ENCODE measurements at places on chromosomes 4 and X.

DNA sequence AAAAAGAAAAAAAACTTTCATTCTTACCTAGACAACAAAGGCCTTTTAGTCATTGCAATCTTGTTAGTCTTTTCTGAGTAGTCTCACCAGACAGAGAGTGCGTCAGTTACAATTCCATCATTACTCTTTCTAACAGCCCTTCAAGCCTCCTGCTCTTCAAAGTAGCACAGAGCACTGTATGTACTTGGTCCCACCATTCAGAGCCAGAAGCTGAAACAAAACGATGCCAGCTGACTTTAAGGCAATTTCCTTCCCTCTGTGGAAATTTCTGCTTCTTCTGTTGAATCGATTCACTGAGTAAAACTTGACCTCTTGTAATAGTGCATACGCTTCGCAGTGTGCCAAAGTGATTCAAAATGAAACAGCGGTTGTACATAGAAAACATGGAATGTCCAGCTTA is 57.7 kb upstream of the TENM3 start:
- DNase-seq: no peak

DNA sequence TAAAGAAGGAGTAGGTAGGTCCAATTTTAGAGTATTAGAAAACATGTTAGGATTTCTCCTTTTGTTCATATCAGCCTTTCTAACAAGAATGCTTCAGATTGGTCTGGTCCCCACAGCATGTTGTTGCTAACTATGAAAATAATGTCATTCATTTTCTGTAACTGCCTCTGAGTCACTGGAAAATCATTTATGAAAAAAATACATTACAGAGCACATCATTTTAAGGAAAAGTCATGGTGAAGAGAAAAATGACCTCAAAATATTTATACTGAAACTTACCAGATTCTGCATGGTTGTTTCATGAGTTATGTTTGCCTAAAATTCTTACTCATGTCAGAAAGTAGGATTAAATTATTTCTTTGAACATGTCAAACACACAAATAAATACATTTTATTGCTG is 35.2 kb downstream of the DTHD1 start:
- DNase-seq: no peak

DNA sequence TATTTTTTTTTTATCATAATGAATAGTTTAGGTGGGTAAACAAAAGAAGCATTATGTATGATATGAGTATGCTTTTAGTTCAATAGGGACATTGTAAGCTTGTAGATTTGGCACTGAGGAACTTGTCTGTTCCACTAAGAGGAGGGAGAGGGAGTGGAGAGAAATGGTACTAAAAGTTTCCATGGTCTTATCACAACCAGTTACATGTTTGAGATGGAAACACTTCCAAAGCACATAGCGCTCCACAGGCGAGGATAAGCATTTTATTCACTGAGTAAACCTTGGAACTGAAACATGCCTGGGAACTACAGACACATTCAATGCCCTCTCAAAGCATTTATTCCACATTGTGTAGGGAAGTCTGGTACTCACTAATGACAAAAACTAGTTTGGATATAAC is 15.5 kb downstream of the MYOZ2 start:
- DNase-seq: no peak

- DNase-seq: no peak
These were observed 2.4 kb upstream of the GPR82 start for GRCh38 chrX:41721590-41721989.

- no peak for DNase-seq
These were observed 236.0 kb upstream of the VCX3A start for GRCh38 chrX:6770936-6771335.

DNA sequence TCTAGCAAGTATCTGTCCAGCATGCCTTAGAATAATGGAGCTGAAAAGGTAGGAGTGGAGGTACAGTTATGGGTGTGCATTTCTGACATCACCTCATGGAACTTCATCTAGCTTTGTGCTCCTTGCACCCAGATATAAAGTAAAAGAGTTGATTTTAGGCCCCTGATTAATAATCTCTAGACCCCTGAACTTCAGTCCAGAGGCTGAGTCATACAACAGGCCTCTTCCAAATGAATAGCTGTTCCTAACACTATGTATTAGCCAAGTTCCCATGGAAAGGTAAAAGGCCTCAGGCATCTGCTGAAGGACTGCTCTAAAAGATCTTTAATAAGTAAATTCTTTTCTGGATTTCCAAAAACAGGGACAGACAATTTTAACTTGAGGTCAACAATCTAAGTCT is 16.2 kb downstream of the TBC1D9 start:
- DNase-seq: no peak

- peak; percentile 0 for DNase-seq
These were observed 22.8 kb upstream of the SPON2 start for GRCh38 chr4:1195109-1195671.

- no peak for DNase-seq
These were observed 34.0 kb upstream of the RASGEF1B start for GRCh38 chr4:81505726-81506125.

DNA sequence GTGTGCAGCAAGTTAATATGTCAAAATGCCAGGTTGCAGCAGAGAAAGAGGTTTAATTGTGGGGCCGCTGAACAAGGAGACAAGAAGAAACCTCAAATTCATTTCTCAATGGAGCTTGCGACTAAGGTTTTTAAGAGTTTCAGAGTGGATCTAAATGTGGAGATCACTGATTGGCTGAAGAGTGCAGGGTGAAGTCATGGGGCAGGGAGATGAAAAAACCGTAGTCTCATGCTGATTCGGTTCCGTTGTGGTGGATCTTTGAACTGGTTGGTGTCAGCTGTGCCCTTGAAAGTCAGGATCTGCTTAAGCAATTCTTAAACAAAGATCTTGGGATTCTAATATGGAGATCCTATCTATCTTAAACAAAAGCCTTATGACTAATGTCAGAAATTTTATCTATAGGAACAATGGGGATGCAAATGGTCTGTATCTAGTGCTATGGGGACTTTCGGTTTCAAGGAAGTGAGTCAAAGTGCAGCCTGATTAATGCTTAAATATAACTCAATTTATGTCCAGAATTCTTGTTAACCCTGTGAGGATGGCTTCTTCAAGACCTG is 173.9 kb upstream of the CENPE start:
- DNase-seq: no peak

DNA sequence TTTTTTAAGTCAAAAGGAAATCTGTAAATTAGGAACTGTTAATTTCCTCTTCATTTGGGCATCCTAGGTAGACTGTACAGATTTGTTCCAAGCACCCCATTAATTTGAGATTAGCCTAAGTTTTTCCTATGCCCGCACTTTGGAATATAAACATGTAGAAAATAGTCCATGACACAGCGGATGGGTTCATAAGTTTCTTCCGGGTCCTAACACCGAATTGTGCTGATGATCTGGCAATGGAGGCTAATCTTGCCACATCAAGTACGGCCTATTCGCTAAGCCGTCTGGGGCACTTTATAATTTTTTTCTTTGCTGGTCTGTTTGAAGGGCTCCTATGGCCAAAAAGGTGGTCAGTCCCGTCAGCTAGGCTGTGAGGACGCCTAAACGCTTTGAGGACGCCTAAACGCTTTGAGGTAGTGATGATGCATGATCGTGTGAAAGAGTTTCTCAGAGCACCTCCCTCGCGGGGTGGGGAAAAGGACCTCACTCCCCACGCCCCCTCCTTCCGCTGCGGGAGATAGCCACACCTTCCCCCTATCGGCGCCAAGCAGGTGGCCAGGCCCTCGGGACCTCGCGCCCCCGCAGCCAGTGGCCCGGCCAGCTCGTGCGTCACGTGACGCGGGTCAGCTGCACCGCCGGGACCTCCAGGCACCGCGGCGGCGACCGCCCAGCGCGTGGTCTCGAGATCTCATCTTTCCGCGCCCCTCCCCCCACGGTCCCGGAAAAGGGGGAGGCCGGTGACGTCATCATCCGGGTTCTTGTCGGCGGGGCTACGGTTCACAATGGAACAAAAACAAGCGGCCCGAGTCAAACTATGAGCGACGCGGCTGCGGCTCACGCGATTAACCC is 977 bp upstream of the USP9X start:
- DNase-seq: peak; percentile 96

GRCh38 chr4:2432991-2433530 is 14.3 kb downstream of the CFAP99 start:
- DNase-seq: no peak

Measured in activated naive CD8-positive, alpha-beta T cell treated with anti-CD3 and anti-CD28 coated beads, Interleukin-2, amount 50 U/mL, for 24 hours (primary cell).